ENCODE measurements at places on chromosomes 4 and X. TPM values are rescaled to one million over a fixed set of nuclear protein-coding genes. Genes with fewer than 3 reads are reported as not detected.

- DNase-seq, result no peak
These were observed 70.5 kb downstream of the GATB start for GRCh38 chr4:151690164-151690870.

- DNase-seq, result no peak
These were observed 16.8 kb downstream of the SMAD1 start for GRCh38 chr4:145498430-145498829.

DNA sequence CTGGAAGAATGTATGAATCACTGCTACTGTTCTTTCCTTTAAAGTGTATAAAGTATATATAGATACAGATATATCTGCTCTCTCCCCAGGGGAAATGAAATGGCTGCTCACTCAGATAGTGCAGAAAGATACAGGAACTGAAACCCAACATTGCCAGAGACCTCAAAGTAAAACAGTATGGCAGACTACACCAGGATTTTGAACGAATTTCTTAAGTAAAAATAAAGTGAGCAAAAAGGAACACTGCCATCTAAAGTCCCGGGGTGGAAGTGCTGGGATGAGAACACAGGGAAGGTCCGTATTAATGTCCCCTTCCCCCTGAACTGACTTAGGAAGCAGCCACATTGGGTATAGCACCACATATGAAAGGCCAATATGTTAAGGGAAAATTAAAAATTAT is 93.4 kb downstream of the TMA16 start:
- no peak for DNase-seq

DNA sequence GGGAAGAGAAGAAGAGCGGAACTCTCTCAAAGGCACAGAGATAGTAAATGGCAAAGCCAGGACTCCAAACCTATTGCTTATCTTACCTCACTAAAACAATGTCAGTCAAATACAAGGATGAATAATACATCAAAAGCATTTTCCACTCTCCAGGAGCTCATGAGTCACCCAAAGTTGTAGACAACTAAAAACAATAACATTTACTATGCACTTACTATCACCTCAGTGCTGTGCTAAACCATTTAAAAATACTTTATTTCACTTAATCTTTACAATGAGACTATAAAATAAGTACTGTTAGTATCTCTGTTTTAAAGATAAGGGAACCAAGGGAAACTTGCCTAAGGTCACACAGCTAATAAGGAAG is 163.2 kb upstream of the SPANXC start:
- no peak for DNase-seq

DNA sequence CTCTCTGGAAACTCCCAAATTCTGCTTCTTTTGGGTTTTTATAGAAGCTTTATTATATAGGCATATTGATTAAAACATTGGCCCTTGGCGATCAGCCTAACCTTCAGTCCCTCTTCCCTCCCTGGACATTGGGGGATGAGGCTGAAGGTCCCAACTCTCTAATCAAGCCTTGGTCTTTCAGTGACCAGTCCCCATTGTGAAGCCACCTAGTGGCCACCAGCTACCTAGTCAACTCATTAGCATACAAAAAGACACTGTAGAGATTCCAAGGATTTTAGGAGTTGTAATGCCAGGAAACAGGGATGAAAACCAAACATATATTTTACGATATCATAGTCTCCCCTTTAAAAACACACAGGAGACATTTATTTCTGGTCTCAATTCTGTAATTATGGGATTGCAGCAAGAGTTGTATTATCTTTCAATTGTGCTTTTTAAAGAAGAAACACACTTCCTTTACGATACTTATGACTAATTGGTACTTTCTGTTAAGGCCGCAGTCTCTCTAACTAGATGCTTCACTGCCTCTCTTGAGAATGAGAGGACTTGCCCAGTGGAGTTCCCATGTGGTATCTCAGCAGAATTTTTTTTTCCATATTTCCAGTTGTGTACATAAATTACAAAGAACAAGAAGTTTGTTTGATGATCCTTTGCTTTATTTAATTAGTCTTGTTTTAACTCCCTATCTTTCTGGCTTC is 58.2 kb downstream of the WDR17 start:
- DNase-seq, result no peak

- DNase-seq, result no peak
These were observed 325.6 kb upstream of the BOD1L1 start for GRCh38 chr4:13953083-13953482.

- no peak for DNase-seq
These were observed 82.8 kb upstream of the CTSO start for GRCh38 chr4:156036496-156036895.

DNA sequence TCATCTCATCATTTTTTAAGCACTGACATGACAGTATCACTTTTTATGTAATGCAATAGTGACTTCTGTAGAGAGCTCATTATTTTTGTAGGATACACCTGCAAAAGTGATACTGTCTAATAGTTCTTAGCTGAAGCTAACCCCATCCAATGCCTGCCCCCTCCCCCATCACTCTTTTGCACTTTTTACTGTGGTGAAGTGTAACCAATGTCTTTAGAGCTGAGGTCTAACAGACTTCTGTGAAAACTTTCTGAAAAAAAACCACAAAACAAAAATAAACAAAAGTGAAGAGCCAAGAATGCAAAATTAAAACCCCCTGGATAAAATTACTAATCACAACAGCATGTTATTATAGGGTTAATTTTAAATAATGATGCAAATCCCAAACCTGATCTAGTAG is 301.1 kb downstream of the ANK2 start:
- no peak for DNase-seq

Gene AMTN
- not detected for total RNA-seq

GRCh38 chrX:132592880-132593279 is 104.0 kb upstream of the MBNL3 start:
- peak; percentile 9 for DNase-seq

GRCh38 chr4:120080533-120080932 is 13.9 kb upstream of the MAD2L1 start:
- no peak for DNase-seq

GRCh38 chrX:47143894-47144625 is 442 bp downstream of the NDUFB11 start:
- no peak for DNase-seq

Gene ADGRG4
- not detected for total RNA-seq
